Kasumi-1 (cell line): ENCODE measurements at places on chromosomes 12 and 14.

GRCh38 chr12:101078536-101079285 lies 131.3 kb downstream of the SLC5A8 start:
- DNase-seq, result no peak

DNA sequence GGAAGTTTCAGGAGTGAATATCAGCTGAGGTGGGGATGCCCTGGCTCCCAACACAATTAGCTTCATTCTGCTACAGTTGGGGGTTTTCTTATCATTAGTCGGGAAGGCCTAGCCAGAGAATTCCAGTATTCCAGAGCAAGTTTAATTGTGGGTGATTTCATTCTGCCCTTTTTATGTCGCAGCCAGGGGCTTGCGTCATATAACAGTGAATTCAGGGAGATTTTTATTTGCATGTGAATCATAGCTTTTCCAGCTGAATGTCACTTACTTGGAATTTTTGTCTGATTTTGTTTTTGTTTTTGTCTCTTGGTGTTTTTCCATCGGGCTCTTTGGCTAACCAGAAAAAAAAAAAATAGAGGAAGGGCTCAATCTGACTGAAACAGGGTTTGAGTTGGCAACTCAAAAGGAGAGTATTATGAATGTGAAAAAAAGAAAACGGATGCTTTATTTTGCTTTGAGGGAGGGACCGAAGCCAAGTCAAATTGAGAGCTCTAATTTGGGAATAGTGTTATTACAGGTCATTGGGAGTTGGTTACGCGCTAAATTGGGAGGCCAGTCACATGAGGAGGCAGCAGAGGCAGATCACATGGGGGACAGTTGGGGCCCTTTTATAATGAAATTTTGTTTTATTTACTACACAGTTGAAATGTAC lies 119.4 kb downstream of the SAMD4A start:
- no peak for DNase-seq

- peak; percentile 5 for DNase-seq
Observed at GRCh38 chr12:73445658-73446324, 1091.8 kb upstream of the ATXN7L3B start.

- DNase-seq, result no peak
Observed at GRCh38 chr12:104331376-104331775, 27.8 kb downstream of the EID3 start.

DNA sequence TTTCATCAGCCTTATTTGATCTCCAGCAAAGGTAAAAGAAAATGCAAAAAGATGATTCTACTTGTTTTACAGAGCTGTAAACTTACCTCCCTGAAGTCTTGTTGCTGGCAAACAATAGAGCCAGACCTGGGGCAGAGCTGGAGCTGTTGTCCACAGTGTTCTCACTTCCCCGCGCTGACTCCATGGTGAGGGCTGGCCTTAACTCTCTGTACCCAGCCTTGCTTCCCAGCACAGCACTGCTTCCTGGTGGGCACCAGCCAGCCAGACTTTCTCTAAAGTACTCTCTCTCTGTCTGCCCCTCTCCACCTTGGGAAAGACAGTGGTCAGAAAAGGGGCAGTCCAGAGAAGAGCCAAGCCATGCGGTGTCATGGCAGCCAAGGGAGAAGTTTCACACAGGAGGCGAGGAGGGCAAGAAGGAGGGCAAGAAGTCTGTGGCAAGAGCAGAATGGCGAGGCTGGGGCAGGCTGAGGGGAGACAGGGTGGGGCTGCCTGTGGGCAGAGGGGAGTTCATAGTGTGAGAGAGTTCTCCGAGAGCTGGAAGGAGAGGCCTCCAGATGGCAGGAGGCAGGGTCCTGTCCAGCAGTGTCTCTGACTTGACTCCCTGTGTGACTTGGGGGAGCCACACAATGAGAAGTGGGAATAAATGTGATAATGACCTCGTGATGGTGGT lies 9.3 kb downstream of the EVL start:
- no peak for DNase-seq

GRCh38 chr12:3073438-3074250 lies 3.5 kb upstream of the TSPAN9 start:
- peak; percentile 53 for DNase-seq

- peak; percentile 32 for DNase-seq
Observed at GRCh38 chr12:57342207-57342691, 88.6 kb downstream of the R3HDM2 start.

GRCh38 chr12:125143491-125143890 lies 78.3 kb downstream of the AACS start:
- no peak for DNase-seq

DNA sequence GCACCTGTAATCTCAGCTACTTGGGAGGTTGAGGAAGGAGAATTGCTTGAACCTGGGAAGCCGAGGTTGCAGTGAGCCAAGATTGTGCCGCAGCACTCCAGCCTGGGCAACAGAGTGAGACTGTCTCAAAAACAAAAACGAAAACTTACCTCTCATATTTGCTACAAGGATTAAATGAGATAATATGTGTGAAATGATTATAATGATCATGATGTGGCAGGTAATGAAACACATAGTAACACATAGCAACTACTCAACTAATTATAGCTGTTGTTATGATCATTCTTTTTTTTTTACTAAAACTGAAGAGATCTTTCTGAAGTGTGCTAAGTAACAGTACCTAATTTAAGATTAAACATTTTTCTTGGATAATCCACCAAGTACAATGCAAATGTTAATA lies 30.1 kb downstream of the RPGRIP1 start:
- no peak for DNase-seq

DNA sequence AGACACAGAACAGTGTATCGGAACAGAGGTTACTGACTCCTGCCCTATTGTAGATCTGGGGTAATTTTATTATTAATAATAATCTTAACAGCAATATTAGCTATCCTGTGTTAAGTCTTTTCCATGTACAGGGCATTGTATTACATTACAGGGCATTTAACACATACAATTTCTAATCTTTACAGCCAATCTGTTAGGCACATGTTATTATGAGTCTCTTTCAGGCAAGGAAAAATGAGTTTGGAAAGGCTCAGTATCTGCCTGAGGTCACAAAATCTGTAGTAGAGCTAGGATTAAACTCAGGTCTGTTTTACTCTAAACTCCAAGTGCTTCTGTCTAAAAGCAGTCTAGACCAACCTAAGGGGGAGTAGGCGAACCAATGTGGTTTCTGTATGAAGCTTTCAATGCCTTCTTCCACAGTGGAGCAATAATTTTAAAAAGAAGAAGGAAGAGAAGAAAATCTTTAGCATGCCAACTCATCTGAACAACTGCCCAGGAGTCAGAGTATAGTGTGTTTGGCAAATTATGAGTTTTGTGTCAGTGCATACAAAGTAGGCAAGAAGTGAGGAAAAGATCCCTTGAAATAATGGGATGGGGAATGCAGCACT lies 192.6 kb downstream of the CHST11 start:
- peak; percentile 64 for DNase-seq

DNA sequence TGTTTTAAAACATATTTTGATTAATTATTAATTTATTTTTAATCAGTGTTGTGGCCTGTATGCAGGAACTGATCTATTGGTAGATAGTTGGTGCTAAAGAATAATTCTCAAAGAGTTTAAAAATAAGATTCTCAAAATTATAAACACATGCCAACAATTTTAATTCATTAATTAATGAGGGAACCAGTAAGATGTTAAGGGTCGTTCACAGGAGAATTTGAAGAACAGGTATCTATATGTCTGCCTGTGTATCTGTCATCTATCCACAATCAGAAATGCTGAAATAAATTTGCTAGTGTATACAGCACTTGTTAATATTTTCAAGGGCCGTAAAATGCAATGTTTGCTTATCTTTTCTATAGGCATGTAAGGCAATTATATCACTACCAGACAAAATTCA lies 18.4 kb downstream of the DAAM1 start:
- no peak for DNase-seq

DNA sequence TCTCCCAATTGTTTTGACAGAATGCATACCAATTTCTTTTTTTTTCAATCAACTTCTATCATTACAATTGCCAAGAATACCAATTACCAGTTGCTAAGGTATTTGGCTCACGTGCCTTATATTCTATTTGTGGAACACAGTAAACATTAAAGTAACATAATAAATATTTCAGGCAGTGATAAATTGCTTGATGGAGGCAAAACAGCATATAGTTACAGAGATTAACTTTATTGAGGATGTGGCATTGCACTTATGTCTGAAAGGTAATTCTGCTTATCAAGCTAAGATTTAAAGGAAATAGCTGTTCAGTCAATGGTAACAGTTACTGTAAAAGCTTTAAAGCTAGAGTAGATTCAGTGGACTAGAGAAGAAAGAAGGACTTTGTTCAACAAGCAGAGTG lies 1107.8 kb downstream of the FSCB start:
- DNase-seq, result no peak

GRCh38 chr12:131066886-131067490 lies 113.3 kb downstream of the ADGRD1 start:
- DNase-seq, result no peak

DNA sequence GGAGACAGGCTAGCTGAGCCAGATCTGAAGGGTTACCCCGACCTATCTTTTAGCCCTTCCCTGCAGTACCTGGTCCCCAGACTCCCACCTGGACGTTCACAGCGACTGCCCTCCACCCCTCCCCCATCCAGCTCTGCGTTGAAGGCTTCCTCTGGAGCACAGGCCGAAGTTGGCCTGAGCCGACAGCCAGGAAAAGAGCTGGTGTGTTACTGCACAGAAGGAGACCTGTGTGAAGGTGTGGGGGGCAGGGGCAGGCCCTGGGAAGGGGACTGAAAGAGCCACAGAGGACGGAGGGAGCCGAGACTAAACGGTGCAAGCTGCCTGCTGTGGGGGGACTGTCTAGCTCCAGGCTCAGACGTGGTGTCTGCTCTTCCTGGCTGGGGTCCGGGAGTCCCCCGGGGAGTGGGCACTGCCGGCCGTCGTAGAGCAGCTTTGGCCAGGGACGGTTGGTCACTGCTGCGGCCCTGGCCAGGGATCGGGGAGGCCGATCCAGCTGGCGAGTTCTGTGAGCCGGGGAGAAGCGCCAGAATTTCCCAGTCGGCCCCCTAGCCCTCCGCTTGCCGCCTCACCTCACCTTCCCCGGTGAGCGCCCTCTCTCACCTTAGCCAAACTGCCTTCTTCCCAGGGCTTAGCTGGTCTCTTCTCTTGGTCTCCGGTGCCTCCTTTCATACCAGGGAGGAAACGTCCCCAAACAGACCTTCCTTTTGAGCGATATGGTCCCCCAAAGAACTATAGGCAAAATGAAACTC lies 899 bp upstream of the COL2A1 start:
- DNase-seq, result no peak

GRCh38 chr12:109890620-109891170 lies 9.4 kb upstream of the TCHP start:
- no peak for DNase-seq

DNA sequence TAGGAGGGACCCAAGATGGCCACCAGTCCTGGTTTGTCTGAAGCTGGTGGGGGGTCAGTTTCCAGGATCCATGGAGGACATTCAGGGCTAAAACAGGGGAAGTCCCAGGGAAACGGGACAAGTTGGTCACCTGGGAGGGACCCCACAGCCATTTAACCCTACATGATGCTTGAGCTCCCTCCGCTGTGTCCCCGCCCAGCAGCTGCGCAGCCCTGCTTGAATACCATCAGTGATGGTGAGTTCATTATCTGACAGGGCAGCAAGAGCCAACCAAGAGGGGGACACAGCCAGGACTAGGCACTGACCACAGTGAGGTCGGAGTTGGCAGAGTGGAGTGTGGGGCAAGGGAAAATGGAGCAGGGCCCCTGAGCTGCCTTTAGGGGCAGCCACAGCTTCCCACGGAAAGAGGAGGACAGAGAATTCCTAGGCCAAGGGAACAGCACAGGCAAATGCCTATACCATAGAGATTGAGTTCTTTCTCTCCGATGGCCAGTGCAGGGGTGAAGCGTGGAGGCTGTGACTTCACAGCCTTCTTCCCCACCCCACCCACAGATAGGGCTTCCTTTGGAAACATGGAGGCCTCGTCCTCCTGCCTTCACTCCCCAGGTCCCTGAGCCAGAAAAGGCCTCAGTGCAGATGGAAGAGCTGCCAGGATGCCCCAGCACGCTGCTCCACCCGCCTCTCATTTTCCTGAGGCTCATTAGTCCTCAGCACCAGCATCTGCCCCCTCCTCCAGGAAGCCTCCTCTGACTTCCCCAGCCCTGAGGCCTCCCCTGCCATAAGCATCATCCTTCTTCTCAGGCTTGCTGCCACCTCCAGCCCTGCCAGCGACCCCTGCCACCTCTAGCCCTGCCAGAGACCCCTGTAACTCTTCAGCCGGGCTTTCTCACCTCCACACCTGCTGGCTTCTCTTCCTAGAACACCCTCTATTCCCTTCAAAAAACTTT lies 51.4 kb downstream of the CYP46A1 start:
- DNase-seq, result no peak

GRCh38 chr14:23054000-23054811 lies 3.1 kb downstream of the CDH24 start:
- DNase-seq, result no peak

GRCh38 chr12:20105943-20106342 lies 262.4 kb upstream of the PDE3A start:
- no peak for DNase-seq

- no peak for DNase-seq
Observed at GRCh38 chr12:128267651-128268378, 845 bp downstream of the TMEM132C start.

GRCh38 chr14:68616221-68616902 lies 176.5 kb downstream of the ZFP36L1 start:
- peak; percentile 18 for DNase-seq

DNA sequence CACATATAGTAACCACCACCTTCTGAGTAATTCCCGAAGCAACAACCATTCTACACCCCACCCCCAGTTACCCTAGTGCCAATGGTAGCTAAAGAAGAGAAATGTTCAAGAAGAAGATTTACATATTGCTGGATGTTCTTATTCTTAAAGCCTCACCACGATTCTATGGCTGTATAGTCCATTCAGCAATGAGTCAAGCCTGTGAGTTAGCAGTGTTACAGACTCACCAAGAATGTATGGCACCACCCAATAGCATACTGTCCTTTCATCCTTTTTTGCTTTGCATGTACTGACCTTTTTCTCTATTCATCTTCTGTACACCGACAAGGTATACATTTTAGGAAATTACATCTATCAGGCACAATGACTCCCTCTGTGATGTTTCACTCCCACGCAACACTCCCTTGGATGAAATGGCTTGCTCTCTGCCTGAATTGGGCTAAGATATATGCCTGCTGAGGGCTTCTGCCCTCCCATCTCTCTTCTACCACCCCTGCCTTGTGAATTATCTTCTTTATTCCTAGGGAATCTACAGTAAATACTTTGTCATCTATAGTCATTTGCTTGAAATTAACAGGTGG lies 945.8 kb downstream of the DIO2 start:
- no peak for DNase-seq

DNA sequence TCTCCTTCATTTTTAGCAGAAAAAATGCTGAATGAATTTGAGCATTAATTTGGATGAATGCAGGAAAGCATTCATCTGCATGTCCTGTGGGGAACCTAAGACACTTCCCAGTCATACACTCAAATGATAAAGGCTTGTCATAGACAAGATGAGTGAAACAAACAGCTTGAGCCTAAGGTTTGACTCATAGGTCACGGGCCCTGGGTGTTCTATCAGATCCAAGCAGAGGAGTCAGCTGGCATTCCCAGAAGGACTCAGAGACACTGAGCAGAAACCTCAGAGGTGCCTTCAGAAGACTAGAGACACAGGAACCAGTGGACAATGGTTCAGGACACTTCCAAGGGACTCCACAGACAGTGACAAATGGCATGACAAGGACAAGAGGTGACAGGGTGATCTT lies 183.9 kb downstream of the NTF3 start:
- no peak for DNase-seq
